Right ventricle myocardium inferior (tissue), 1 donor: ENCODE measurements at places on chromosomes 16 and 17.

GRCh38 chr17:37483311-37484039 lies 6.2 kb upstream of the DUSP14 start:
- no peak for DNase-seq

- no peak for DNase-seq
These were observed 50.1 kb upstream of the IRX3 start for GRCh38 chr16:54336631-54337204.

- no peak for DNase-seq
These were observed 33.8 kb downstream of the VWA3A start for GRCh38 chr16:22126037-22126558.

GRCh38 chr17:30249460-30249859 lies 14.0 kb upstream of the SLC6A4 start:
- DNase-seq = no peak

- DNase-seq = no peak
These were observed 5.9 kb upstream of the MAP2K3 start for GRCh38 chr17:21278450-21279197.

- no peak for DNase-seq
These were observed 5.1 kb downstream of the NME3 start for GRCh38 chr16:1766231-1766630.

GRCh38 chr16:24524855-24525677 lies 14.3 kb upstream of the RBBP6 start:
- DNase-seq = no peak

DNA sequence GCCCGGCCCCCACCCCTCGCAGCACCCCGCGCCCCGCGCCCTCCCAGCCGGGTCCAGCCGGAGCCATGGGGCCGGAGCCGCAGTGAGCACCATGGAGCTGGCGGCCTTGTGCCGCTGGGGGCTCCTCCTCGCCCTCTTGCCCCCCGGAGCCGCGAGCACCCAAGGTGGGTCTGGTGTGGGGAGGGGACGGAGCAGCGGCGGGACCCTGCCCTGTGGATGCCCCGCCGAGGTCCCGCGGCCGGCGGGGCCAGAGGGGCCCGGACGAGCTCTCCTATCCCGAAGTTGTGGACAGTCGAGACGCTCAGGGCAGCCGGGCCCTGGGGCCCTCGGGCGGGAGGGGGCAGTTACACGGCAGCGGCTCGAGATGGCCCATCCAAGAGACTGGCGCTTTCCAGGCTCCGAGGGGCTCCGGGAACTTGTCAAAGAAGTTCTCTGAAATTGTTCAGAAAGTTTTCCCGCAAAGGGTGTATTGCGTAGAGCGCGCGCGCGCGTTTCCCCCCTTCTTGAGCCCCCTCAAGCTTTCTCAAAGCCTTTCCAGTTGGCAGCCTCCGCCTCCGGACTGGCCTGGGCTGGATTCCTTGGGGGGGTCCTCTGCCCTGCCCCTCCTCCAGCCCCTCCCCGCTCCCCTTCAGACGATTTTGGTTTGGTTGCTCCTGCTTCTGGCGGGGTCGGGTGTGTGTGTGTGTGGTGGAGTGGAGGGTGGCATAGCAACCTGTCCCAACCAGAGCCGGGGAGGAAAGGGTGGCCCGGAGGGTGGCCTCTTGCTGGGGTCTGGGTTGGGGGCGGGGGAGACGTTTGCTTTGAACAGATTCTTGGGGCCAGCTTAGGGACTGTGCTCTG lies 504 bp downstream of the ERBB2 start:
- DNase-seq = no peak

- DNase-seq = no peak
These were observed 137.6 kb downstream of the IRX3 start for GRCh38 chr16:54148974-54149373.

DNA sequence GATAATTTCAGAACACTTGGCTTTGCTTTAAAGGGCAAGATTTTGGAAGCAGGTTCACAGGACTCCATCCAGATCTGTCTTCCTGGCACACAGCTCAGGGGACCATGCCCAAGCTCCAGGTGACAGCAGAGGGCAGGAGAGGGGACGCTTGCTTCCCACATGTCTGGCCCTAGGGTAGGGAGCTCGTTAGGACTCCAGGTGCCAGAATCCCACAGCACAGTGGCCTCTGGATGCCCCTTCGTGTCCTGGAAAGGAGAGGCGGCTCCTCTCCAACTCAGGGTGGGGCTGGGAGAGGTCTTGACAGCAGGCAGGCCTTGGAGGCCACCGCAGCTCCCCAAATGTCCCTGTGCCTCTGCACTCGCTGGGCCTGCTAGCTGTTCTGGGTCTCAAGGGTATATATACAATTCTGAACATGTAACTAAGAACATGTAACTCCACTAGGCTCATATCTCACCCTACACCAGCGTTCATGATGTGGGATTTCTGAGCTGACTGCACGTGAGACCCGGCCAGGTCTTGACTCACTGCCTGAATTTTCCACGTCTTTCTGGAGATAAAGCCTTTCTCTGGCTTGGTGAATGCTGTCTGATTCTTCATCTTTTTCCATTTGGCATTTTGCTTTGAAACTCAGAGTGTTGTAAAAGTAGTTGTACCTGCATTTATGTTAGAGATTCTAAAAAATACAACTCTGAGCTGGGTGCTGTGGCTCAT lies 52.8 kb downstream of the MARCHF10 start:
- no peak for DNase-seq

GRCh38 chr17:72931163-72931562 lies 161.3 kb downstream of the SLC39A11 start:
- DNase-seq = no peak

DNA sequence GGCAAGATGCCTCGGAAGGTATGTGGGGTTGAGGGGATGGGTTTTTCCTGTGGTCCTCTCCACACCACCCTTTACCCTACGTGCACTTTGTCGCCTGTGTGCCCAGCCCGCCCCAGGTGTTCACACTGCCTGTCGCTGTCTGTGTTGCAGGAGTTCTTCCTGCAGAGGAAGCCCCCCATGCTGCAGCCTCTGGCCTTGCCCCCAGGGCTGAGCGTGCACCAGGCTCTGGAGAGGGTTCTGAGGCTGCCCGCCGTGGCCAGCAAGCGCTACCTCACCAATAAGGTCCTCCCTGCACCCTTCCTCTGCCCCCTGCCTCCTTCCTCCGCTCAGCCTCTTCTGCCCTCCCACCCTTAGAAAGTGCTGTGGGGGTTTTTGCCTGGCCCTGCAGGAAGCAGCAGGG lies 15.2 kb downstream of the PFAS start:
- no peak for DNase-seq

DNA sequence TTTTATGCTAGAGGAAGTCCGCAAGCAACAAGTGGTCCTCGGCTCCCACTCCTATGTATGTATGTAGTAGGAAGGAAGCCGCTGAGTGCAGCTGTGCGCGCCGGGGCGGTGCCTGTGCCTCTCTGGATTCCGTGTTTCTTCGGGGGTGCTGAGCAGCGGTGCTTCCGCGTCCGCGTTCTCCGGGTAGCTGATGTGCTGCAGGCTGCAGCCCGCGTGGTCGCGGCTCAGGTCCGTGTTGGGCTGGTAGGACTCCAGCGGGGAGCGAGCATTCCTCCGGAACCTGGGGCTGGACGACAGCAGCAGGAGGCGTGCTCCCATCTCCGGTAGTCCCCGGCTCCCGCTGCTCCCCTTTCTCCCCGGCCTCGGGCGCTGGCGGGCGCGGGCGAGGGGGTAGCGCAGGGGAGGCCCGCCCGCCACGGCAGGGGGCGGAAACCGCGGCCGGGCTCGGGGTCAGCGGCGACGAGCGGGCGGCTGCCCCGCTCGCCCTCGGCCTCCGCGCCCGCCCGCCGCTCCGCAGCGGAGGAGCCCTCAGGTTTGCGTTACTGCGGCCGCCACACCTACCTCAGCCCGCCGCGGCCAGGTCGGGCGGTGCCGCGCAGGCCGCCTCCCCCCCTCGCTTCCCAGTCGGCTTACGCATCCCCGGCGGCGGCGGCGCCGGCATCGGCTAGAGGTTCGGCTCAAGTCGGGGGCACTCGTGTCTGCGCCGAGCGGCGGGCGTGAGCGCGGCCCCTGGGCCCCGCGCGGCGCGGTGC lies 487 bp downstream of the C17orf67 start:
- peak; percentile 84 for DNase-seq

DNA sequence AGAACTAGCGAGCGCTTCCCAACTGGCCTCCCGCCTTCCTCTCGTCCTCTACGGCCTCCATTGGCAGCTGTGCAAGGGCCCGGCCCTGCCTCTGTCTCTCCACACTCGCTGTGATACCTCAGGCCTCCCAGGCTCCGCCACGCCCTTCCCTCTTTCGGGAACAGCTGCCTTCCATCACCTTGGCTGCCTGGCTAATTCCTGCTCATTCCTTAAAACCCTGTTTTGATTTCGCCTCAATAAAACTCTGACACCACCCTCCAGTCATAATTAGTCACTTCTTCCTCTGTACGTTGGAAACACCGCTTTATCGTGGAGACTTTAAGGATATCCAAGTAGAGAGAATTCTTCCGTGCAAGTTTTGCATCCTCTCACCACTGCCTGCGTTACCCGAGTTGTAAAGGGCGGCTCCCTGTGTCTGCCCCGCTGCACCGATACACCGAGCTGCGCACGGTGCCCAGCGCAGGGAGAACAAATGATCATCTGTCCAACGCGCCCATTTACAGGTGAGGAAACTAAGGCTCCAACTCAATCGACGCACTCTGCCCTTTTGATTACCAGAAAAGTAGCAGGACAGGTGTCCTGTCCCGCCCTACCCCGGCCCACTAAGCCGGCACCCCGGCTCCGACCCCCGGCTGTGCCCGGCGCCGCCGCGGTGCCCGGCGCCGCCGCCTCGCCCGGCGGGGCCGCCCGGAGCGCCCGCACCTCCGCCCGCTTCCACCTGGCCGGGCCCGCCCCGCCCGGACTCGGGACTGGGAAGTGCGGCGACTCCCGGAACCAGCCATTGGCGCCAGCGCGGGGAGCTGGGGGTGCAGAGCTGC lies 139.7 kb downstream of the SEC14L1 start:
- DNase-seq = no peak

GRCh38 chr16:21083729-21084268 lies 66.8 kb downstream of the DNAH3 start:
- peak; percentile 72 for DNase-seq
